IMR-90 (cell line): ENCODE measurements at places on chromosomes 12 and 14.

DNA sequence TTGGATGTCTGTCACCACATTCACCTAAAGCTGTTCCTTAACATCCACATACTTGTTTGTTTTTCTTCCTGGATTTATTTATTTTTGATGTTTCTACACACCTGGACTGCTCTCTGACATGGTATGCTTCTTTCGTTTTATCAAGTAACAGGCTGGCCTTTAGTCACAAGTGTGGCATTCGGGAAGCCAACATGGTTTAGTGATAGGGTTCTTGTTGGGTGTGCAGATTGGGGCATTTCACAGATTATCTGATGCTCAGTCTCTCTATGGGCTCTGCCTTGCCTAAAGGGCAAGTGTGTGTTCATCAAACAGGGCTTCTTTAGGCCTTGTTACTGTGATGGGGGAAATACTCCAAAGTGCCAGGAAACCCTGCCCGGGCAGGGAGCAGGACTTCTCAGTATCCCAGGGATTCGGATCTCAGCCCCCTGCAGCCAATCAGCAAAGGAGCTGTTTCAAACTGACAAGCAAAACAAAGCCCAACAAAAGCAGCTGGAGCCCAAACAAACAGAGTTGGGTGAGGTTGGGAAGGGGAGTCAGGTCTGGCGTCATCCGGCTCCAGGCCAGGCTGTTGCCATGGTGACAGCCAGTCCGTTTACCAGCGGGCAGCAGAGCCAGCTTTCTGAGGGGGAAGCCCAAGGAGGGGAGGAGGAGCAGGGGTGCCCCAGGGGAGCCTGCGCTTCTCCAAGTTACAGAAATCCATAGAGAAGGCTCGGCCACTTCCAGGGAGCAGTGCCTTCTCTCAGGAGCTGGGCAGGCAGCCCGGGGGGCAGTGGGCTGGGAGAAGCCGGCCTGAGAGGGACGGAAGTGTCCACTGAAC is 31.9 kb downstream of the FOS start:
- peak; percentile 86 for DNase-seq

GRCh38 chr12:106107566-106107965 is 31.2 kb downstream of the NUAK1 start:
- peak; percentile 68 for DNase-seq

DNA sequence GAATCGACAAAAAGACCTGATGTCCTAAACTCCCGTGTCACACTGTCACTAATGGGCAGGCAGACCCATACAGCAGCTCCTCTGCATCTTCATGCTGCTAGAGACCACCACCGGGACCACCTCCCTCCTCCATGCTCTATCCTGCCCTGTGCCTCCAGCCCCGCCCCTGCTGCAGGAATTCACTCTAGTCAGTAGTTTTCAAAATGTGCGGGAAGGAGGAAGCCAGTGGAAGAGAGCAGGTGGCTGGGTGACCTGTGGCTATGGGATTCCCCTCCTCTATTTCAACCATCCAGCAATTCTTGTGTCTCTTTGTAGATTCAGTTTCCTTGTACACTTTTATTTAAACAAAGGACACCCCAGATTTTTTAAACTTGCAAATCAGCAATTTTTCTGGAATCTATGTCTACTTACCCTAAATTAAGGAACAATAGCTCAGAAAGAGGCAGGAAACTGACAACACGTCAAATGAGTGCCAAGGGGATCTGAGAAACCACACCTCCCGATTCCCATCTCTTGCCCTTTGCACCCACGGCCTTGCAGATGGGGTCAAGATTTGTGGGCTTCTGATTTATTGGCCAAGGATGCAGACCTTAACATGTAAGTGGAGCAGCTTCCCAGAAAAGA is 20.4 kb upstream of the MAP1LC3B2 start:
- DNase-seq = no peak

DNA sequence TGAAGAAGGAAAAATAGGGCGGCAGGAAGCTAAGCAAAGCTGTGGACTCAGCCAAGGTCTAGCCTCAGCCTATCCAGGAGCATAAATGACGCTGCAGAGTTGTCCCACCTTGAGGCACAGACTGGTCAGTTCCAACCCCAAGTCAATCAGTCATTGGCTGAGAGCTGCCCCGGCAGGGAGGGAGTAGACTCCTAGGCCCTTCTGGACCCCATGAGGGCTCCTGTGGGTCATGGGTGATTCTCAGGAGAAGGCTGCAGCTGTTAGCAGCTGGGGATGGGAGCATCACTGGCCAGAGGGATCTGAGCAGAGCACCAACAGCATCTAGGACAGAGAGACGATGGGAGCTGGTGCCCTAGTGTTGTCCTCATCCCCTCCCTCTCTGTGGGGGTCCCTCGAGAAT is 51.8 kb upstream of the ESRRB start:
- DNase-seq = no peak

DNA sequence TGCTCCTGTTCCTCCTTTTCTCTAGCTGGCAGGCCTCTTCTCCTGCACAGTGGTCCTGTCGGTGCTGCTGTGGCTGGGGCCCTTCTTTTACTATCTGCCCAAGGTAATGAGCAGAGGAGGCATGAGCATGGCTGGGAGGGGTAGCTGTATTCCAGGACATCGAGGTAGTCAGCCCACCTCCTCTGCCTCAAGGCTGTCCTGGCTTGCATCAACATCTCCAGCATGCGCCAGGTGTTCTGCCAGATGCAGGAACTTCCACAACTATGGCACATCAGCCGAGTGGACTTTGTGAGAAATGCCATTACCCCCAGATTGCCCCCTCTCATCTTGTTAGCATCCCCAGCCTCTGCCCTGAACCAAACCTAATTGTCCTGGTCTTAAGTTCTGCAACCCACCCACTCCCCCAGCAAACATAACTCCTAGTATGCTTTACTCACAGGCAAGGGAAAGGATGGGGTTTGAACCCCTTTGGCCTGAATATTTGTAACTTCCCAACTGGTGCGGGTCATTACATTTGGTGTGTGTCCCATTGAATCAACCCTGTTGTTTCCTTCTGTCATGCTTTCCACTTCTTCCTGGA is 9.1 kb downstream of the B4GALNT1 start:
- no peak for DNase-seq

DNA sequence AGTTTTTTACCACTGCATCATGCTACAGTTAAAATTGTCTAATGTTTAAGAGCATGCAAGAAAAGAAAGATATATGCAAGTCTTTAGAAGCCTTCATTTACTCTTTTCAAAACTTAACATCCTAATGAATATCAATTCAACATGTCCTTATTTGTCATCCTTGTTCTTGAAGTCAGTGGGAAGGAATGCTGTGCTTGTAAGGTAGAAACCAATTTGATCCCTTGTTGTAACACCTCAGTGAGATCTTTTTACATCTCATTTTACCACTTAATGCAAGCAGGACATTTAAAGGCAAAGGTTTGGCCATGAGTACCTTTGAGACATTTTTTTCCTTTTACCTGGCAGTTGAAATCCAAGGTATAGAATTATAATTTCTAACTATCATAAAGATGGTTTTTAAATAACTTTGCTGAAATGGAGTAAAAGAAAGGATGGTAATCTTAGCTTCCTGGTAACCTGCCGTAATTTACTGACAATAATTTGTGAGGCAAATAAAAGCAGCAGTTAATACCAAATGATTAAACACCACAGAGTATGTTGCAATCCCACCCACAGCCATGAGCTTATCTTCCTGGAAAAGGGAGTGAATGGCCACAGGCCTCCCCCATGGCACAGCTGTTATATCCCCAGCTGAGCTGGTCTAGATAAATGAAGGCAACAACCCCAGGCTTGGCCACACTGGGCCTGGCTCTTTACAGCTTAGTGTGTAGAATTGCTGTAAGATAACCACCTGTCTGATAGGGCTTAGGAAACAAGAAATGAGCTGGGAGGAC is 33.2 kb upstream of the STRN3 start:
- peak; percentile 87 for DNase-seq

DNA sequence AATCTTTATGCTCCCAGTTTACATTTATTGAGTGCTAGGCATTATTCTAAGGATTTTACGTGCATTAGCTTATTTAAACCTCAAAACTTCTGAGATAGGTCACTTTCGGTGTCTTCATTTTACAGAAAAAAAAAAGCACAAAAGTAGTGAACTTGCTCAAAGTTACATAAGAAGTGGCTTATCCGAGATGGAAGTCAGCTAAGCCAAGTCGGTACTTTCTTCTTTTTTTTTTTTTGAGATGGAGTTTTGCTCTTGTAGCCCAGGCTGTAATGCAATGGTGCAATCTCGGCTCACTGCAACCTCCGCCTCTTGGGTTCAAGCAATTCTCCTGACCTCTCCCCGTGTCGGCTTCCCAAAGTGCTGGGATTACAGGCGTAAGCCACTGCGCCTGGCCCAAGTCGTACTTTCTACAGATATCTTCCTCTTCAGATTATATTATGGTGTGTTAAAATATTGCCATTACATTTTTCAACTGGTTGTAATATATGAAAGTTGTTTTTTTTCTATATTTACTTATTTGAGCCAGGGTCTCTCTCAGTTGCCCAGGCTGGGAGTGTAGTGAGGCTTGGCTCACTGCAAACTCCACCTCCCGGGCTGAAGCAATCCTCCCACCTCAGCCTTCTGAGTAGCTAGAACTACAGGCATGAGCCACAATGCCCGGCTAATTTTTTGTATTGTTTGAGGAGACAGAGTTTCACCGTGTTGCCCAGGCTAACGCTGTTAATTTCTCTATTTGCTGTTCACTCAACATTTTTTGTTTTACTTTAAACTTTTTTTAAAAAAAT is 8.9 kb downstream of the DPPA3 start:
- DNase-seq = no peak

DNA sequence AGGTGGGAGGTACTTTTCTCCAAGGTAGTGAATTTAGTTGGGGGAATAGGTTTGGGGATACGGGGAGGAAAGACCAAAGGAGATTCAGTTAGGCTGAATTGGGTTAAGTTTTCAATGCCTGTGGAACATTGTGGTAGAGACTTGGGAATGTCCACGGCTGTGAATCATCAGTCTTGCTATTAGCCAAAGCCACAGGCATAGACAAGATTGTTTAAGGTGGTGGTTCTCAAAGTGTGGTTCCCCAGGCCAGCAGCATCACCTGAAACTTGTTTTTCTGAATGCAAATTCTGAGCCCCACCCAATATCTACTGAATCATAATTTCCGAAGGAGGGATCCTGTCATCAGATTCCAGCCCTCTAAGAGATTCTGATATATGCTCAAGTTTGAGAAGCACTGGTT is 316.2 kb downstream of the EGLN3 start:
- no peak for DNase-seq

- no peak for DNase-seq
Measured at GRCh38 chr12:90683871-90684270, 271.1 kb downstream of the CCER1 start.

GRCh38 chr12:106760184-106760531 is 14.3 kb upstream of the RIC8B start:
- peak; percentile 15 for DNase-seq

- no peak for DNase-seq
Measured at GRCh38 chr12:54840244-54840865, 14.0 kb upstream of the MUCL1 start.

DNA sequence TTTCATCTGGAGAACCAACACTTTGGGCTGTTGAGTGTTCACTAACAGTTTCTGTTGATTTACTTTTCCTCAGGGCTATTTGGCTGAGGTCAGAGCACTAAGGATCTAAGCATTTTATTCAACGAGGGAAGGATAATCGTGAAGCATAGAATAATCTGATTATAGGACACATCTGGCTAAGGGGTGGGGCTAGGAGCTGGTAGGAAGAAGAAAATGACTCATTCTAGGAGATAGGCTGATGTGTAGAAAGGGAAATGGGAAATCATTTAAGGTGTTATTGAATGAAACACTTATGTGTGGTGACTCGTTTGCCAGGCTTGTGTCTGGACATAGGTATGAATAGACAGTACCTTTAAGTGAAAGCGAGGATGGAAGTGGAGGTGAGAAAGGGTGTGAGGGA is 167.2 kb downstream of the ETNK1 start:
- DNase-seq = no peak

GRCh38 chr14:81281332-81281731 is 60.6 kb upstream of the GTF2A1 start:
- DNase-seq = no peak

- DNase-seq = peak; percentile 9
Measured at GRCh38 chr12:85448548-85449139, 168.6 kb downstream of the ALX1 start.

DNA sequence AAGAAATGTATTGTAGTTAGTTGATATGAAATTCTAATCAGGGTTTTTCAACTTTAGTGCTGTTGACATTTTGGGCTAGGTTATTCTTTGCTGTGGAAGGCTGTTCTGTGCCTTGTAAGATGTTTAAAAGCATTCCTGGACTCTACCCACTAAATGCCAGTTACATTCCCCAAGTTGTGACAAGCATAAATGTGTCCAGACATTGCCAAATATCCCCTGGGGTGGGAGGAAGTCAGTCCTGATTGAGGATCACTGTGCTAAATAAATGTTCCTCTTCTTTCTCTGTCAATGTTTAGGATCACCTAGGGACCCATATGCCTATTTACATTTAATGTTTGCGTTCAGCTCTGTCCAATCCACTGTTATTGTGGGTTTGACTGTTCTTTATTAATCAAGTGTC is 268.3 kb downstream of the TMTC2 start:
- no peak for DNase-seq

- DNase-seq = peak; percentile 82
Measured at GRCh38 chr12:570435-570920, 92.8 kb downstream of the NINJ2 start.

DNA sequence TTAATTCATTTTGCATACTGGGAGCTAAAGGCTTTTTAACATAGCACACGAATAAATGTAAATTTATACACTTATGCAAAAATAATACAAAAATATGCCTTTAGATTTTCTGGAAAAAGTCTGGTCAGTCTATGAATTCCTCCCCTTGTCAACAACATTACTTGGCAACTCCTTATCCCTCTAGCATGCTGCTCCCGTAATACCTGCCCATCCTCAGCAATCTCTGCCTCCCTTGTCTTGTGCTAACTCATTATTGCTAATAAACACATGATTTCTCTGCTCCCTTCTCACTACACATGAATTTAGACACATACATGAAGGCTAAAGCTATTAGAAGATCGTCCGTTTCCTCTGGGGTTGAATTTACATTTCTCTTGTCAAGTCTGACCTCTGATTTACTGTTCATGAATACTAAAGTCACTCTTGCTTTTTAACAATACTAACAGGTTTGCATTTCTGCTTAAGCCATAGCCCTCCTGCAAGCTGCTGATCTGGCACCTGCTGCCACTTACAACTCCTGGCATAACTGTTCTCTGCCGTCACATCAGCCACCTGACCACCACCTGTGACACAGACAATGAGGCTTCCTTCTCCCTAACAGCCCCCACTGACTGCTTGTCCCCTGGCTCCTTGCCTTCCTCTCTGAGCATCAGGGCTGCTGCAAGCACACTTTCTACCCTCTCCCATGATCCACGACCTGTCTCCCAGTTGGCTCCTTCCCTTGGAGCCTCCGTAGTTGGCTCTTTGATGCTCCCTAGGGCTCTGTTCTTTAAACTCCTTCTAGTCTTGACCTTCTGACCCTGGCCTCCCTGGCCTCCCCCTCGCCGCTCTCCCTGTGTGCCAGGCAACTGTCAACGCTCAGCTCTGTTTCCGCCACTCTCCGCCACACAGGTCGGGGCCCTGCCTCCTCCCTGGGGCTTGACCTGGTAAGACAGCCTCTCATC is 177.6 kb downstream of the CALM1 start:
- DNase-seq = no peak

DNA sequence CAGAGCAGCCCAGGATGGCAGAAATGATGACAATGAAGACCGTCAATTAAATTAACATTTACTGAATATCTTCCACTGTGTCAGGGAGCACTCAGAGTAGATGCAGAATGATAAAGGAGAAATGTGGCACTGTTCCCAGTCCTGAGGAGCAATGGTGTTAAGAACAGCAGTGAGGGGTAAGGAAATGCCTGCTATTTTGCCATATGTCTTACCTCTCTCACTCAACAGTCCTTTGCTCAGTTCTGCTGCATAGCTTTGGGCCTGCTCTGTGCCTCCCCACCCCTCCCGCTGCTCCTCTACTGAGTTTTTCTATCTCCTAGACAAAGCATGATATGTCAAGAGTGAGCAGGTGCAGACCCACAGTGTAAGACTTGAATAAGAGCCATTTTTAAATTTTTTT is 318.8 kb downstream of the NAV3 start:
- DNase-seq = no peak
